LNCaP clone FGC (cell line): ENCODE measurements at places on chromosomes 7 and 10.

DNA sequence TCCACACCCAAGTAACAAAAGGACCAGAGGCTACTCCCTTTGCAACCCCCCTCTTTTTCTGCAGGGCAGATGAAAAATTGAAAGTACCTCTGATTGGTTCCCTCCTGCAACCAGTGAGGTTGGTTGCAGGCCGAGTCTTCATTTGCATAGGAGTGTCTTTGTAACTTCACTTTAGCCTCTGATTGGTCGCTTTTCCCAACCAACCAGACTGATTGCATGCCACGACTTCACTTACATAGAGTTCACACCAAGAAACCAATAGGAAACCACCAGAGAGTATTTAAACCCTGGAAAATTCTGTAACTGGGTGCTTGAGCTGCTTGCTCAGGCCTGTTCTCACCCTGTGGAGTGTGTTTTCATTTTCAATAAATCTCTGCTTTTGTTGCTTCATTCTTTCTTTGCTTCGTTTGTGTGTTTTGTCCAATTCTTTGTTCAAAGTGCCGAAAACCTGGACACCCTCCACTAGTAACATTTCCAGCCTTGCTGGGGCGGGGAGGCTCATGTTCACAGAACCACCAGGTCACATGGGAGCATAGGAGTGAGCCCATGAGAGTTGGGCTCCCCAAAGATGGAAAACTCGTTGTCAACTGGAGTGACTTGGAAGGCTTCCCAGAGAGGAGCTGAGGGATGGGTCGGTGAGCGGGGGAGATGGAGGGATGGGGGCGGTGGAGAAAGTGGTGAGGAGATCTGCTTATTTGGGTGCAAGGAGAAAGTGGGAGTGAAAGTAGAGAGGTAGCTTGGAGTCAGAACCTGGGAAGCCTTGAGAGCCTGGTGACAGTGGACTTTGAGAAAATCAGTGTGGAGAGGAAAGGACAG, 223.6 kb downstream of the GFRA1 start:
- DNase-seq, result no peak

- DNase-seq, result no peak
Observed at GRCh38 chr7:138981332-138982203, at the start of gene KIAA1549. Gene KIAA1549, minus strand, starts transcription at chr7:138981389. Its CDS starts 120 bp downstream, at chr7:138981269.

DNA sequence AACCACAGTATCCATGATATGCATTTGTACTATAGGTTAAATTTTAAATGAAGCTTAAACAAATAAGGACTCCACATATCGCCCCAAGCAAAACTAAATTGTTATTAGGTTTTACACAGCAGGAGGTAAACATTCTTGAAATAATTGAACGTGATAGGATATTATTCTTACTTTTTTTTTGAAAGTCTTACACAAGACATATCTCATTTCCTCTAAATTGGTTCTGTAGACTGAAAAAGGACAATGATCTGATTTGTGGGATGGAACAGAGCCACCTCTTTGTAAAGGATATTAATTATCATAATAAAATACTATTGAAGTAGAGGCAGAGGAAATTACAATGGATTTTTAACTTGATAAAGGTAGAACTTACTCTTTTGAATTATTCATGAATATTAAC, 155.1 kb upstream of the SEMA3D start:
- no peak for DNase-seq

DNA sequence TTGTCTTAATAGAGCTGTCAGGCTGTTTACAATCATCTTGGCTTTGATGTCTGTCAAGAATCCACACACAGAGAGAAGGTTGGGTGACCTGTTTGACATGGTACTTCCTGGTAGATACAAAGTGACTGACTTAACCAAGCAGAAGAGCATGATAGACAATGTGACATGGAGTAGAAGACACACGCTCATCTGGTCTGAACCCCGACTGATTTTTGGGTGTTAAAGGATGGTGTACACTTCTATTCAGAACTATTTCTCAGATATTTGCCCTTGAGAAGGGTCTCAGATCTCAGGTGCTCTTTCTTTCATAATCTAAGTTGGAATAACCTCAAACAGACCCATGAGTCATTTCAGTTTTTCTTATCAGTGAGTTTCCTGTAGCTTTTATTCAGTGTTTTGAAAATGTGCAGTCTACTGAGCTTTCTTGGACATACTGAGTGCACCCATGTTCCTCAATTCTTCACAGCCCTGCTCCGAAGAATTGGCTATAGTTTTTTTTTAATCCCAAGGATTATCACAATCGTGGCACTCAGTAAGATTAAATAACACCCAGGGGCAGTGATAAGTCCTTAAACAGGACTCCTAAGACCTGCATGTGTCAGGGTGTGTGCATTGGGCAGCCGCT, 46.4 kb upstream of the NXPH1 start:
- no peak for DNase-seq

DNA sequence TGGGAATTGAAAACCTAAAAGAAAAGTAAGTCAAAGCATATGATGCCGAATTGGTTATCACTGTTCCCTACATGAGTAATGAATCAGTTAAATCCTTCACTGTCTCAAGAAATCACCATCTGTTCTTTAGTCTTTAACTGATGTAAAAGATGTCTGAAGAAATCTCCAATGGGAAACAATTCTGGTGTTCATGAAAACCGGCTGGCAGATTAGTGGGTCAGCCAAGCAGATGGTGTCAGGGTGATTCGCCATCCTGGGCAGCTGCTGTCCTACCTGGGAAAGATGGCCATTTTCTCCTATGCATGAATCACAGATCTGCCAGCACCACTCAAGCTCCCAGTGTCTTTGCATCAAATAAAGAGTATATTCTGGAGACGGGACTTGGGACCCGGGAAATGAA, 925.2 kb upstream of the GHITM start:
- DNase-seq, result no peak

DNA sequence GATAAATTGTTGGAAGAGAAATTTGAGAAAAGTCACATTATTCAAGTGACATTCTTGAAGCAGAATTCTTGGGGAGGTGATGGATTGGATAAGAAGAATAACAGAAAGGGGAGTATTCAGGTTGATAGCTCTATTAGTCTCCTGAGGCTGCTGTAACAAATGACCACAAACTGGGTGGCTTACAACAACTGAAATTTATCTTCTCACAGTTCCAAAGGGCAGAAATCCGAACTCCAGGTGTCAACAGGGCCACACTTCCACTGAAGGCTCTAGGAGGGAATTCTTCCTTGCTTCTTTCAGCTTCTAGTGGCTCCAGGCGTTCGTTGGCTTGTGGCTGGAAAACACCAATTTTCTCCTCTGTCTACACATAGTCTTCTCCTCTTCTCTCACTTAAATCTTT, 99.8 kb downstream of the TES start:
- DNase-seq, result no peak

GRCh38 chr10:27252267-27253000, 11.8 kb upstream of the ACBD5 start:
- DNase-seq, result no peak

DNA sequence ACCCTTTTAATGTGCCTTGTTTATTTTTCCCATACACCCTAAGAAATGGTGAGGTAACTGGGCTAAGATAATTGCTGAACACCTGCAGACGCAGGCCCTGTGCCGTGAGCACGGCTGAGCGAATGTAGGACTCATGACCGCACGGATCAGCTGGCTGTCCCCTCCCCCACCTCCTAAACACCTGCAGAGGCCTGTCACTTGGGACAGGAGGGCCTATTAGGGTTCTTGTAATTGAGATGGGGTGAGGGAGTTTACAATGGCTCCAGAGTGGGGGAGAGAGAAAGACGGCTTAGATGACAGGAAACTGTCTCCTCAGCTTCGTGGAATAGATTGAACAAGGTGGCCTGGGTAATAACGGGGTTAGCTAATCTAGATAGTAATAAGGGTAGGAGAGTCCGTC, 291.7 kb upstream of the HABP2 start:
- no peak for DNase-seq

- DNase-seq, result no peak
Observed at GRCh38 chr10:104333728-104334373, 4.4 kb downstream of the ITPRIP start.

- no peak for DNase-seq
Observed at GRCh38 chr7:46859963-46860475, 721.9 kb downstream of the TNS3 start.

DNA sequence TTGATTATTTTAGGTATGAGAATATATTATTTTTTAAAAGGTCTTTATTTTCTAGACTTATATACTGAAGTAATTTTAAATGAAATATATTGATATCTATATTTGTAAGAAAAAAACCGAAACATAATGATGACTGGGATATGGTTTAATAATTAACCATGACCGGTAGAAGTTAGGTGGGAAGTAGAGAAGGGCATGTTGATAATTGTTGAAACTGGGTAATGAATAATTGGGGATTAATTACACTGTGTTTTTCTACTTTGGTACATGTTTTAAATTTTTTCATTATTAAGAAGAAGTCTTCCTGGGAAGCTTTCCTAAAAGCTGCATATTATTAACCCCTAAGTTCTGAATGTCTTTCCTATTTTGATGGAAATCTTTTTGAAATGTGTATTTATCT, 16.3 kb downstream of the TSPAN12 start:
- DNase-seq, result no peak

- no peak for DNase-seq
Observed at GRCh38 chr7:140877249-140877524, 47.5 kb downstream of the BRAF start.

DNA sequence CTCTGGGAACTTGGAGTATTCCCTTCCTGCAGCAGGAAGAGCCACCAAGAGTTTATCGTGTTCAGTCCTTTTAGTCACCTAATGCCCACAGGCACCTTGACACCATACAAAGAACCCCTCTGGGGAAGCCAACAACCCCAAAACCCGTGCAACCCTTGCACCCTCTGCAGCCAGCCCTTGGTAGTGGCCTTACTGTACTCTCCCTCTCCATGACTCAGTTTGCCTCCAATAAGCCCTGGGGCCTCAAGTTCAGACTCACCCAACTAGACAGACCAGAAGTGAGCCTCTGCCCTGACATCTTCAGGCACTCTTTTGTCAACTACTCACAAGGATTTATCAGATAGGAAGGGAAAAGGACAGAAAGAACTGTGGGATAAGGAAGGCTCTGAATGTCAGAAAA, 30.9 kb downstream of the KCNMA1 start:
- DNase-seq, result no peak

- DNase-seq, result no peak
Observed at GRCh38 chr7:110960811-110961210, 130.1 kb upstream of the LRRN3 start.

- no peak for DNase-seq
Observed at GRCh38 chr7:30142710-30143109, 7.9 kb downstream of the MTURN start.
